Glomerular endothelial cell (primary cell): ENCODE measurements at places on chromosomes 6 and 20.

DNA sequence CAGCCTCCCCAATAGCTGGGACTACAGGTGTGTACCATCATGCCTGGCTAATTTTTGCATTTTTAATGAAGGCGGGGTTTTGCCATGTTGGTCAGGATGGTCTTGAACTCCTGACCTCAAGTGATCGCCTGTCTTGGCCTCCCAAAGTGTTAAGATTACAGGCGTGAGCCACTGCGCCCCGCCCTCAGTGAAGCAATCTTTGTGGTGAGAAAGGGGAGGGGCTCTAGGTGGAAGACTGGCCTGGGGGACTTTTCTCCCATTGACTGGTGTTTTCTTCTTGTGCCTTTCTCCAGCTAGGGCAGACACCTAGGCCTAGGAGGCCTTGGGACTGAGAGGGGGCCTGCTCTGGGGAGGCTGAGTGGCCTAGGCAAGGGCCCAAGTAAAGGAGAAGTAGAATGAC lies 84.1 kb downstream of the DNAAF9 start:
- DNase-seq, result no peak

DNA sequence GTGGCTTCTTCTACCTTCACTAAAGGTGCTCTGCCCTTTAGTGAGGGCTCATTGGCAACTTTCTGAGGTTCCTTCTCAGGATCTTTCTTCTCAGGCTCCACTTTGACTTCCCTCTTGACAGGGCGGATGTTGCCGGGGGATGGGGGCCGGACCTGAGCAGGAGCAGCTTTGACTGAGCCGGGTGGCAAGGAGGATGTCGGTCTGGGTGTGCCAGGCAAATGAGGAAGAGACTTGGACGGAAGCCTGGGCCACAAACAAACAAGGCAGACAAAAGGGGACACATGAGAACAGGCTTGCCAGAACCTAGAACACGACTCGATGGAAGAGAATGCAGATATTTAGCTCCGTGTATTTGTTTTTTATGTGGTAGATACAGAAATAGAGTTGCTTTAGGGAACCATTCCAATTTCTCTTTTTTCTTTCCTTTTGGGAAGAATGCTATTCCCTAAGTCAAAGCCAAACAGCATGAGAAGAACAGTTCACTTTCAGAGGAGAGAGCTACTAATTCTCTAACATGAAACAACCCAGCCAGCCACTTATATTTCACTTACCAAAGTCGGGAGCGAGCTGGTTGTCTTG lies 76.2 kb upstream of the BCLAF1 start:
- no peak for DNase-seq

GRCh38 chr20:24164360-24164759 lies 175.8 kb upstream of the GGTLC1 start:
- DNase-seq, result no peak

- DNase-seq, result peak; percentile 45
Observed at GRCh38 chr20:51388756-51389542, 153.6 kb downstream of the NFATC2 start.

- no peak for DNase-seq
Observed at GRCh38 chr20:22711971-22712755, 127.8 kb upstream of the FOXA2 start.
